ENCODE measurements at places on chromosomes 7 and 10.

DNA sequence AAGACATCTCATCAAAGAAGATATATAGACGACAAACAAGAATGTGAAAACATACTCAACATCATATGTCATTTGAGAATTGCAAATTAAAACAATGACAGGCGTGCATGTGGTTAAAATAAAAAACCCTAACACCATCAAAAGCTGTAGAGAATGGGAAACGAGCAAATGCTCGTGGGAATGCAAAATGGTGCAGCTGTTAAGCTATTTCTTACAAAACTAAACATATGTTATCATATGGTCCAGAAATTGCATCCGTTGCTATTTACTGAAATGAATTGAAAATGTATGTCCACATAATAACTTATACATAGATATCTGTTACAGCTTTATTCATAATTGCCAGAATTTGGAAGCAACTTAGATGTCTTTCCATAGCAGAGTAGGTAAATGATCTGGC lies 574.4 kb downstream of the TNS3 start:
- no peak for DNase-seq

GRCh38 chr7:41785840-41786239 lies 83.0 kb upstream of the INHBA start:
- DNase-seq: no peak

DNA sequence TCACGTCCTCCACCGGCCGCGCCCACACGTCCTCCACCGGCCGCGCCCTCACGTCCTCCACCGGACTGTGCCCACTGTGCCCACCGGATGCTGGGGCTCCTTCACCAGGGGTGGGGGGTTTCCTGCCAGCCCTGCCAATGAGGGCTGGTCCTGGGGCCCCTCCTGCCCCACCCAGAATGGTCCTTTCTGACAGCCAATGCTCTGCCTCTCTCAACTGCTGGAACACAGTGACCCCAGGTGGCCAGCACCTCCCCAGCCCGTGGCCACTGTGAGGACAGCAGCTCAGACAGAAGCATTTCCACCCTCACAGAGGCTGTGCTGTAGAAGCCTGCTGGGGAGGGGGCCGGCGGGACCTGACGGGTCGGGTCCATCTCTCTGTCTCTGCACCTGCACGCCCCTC lies 90.1 kb upstream of the DNAAF5 start:
- DNase-seq: no peak

DNA sequence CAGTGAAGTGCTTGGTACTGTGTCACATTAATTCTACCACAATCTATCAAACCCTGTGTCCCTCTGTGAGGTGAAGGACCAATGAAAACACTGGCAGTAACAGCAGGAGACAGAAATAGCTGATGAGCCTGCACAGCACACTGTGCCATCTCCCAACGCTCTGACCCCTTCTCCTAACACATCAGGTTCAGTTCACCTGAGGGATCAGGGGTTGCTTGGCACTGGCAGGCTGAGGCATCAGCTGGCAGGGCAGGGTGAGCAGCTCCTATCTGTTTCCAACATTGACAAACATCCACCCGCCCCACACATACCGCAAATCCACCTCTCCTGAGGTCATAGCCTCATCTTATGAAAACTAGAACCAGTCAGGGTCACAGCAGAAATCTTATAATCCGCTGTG lies 120.9 kb downstream of the ICA1 start:
- no peak for DNase-seq

DNA sequence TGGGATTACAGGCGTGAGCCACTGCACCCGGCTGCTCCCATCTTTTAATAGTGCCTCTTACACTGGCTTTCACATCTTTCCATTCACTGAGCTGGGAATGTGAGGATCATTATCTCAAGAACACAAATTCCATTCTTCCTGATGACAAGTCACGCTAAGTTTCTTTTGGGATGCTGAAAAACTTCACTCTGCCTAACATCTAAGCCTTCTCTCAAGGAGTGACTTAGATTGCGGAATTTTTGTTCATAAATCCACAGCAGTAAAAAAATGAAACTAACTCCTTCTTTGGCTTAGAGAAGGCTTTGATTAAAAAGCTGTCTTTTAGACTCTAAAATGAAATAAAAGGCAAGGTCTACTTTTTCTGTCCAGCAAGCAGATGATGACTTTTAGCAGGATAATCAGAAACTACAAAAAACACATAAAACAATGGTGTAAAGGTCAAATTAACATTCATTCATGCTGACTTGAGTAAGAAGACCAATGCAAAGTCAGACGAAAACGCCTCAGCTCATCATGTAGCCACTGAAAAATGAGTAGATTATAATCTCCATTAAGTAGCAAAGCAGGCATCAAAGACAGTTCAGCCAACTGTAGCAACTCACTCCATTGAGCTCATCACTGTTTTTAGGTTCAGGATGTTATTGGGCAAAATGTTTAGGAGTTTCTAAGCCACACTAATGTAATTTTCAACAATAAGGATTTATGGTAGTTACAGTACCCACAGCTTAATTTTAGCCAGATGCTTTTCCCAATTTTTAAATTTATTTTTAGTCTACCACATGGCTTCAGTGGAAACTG lies 178.8 kb downstream of the ELMO1 start:
- DNase-seq: no peak

- no peak for DNase-seq
These were observed 9.2 kb upstream of the TEX36 start for GRCh38 chr10:125692196-125692595.

- no peak for DNase-seq
These were observed 21.2 kb downstream of the CYP3A4 start for GRCh38 chr7:99762680-99763327.

- DNase-seq: no peak
These were observed 26.7 kb downstream of the GLI3 start for GRCh38 chr7:42210333-42210732.
